ENCODE measurements at places on chromosomes 1 and 21.

- no peak for DNase-seq
Measured at GRCh38 chr1:56444960-56445646, 134.3 kb downstream of the PLPP3 start.

DNA sequence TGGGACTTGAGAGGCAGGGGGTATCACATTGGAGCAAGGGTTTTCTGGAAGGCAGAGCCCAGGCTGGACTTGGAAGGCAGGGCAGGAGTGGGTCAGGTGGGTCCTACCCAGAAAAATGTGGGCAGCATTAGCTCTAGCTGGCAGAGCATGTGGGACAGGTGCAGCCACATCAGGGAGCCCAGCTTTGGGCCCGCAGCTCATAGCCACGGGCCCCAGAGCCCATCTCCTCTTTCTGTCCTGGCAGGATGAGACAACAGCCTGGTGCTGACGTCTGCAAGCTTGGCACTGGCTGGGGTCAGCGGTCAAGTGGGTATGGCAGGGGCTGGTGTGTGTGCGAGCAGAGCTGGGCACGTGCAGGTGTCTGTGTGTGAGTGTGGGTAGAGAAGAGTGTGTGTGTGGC, 154.7 kb downstream of the GRIK3 start:
- DNase-seq: no peak

DNA sequence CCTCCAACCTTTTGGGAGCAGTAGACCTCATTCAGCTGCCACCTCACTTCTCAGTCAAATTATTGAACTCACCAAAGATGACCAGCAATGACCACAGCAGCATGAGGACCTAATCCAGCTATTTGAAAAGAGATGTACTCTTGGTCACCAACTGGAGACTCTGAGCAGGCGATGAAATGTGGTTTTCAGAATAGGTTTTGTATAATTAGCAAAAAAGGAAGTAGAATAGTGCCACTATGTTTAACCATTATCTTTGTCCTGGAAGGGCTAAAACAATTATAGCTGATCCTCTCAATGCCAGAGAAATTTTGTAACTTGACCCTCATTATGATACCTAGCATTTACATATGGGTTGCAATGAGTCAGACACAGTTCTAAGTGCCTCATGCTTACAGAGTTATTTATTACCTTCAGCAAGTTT, at the start of gene FCRL2:
FCRL2 (minus strand) TSS at position 162 of the 421 bp plus-strand sequence; CDS start at position 103, 59 bp downstream.
- no peak for DNase-seq

- no peak for DNase-seq
Measured at GRCh38 chr1:10934150-10934818, 78.2 kb upstream of the TARDBP start.

All from right cardiac atrium (tissue), 5 donors.